Heart right ventricle (tissue), 16 donors: ENCODE measurements at places on chromosomes 11 and 22. TPM values are rescaled to one million over a fixed set of nuclear protein-coding genes. Genes with fewer than 3 reads are reported as not detected.

GRCh38 chr22:18000441-18001039 lies 23.8 kb downstream of the MICAL3 start:
- DNase-seq, result no peak

- no peak for DNase-seq
Measured at GRCh38 chr11:3853899-3854659, 1.4 kb upstream of the STIM1 start.

- DNase-seq, result no peak
Measured at GRCh38 chr11:72190631-72191071, 1.3 kb upstream of the FOLR1 start.

GRCh38 chr11:1852877-1853276 lies at the start of gene LSP1:
Gene LSP1 (plus strand): TSS chr11:1853084. CDS start chr11:1853145, 61 bp downstream.
- peak; percentile 25 for DNase-seq

DNA sequence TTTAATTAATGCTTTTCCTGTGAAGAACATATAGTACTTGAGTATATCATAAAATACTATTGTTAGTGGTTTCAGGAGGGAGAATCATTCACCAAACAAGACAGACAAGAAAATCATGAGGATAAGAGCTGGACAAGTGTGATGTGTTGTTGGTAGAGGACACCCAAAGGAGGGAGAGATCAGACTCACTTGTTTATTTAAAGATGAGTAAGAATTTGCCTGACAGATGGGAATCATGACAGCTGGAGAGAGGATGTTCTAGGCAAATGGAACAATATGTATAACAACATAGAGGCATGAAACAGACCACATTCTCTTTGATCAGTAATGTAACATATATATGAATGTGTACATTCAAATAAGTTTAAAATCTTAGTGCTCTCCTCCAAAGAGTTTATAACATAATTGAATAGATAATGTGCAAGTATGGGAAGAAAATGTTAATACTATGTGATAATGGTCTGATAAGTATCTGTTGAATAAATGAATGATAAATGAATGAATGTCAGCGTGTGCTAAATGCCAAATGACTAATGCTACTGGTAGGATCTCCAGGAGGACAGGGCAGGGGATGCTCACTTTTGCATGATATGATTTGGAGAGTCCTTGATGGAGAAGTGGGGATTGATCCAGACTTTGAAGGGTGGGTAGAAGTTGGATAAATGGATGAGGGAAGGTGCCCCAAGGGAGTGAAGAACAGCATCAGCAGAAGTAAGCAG lies 228.9 kb upstream of the SORL1-AS1 start:
- no peak for DNase-seq

- DNase-seq, result no peak
Measured at GRCh38 chr11:133938166-133938565, 18.6 kb downstream of the IGSF9B start.

GRCh38 chr11:13327421-13327820 lies 49.8 kb downstream of the BMAL1 start:
- no peak for DNase-seq

Gene POU2F3
- total RNA-seq, result not detected

Gene PDE2A
- 44.4 TPM for total RNA-seq

Gene DTX4
- total RNA-seq, result 3.5 TPM

DNA sequence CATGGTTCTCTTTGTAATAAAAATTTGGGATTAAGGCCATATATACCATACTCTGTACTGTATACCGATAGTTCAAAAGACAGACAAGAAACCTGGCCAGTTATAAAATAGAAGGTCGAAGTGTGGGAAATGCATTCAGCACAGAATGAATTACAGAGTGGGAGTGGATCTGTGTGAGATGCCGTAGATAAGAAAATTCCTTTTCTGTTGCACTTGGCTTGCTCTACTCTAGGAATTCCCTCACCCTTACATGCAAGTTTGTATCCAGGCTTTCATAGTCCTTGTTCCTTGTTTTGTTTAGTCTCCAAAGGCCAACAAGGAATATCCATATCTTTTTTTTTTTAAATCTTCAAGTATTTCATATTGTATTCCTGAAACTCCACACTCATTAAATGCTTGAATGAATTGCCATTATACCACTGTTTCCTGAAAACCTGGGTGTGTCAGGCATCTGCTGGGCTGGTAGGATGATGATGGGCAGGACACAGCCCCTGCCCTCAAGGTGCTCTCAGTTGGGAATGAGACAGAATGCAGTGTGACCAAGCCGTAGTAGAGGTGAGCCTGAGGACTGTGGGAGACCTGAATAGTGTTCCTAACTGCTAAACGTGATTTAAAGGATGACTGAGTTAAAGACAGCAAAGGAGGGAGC lies 53.5 kb downstream of the TEAD1 start:
- no peak for DNase-seq

Gene MOB2
- 39.5 TPM for total RNA-seq

Gene OR51I1
- total RNA-seq, result not detected

DNA sequence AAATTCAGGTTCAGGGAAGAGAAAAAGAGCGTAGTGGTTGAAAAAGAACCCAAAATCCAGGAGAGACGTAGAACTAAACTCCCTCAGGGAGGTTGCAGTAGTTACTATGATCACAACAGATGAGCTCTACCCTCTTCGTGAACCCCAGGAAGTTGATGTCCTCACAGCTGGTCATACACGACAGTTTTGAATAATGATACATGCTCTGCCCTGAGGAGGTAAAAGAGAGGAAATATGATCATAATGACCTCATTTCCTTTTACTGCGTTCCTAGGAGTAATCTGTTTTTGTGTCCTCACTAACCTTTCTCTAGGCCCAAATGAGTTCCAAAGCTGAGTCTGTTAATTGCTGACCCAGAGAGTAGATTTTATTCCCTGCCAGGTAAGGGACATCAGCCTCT lies 1.3 kb downstream of the PATE2 start:
- no peak for DNase-seq

GRCh38 chr11:103902994-103903393 lies 133.4 kb upstream of the DDI1 start:
- DNase-seq, result no peak

Gene MAPK11
- total RNA-seq, result 7.6 TPM

Gene C22orf23
- 0.72 TPM for total RNA-seq

DNA sequence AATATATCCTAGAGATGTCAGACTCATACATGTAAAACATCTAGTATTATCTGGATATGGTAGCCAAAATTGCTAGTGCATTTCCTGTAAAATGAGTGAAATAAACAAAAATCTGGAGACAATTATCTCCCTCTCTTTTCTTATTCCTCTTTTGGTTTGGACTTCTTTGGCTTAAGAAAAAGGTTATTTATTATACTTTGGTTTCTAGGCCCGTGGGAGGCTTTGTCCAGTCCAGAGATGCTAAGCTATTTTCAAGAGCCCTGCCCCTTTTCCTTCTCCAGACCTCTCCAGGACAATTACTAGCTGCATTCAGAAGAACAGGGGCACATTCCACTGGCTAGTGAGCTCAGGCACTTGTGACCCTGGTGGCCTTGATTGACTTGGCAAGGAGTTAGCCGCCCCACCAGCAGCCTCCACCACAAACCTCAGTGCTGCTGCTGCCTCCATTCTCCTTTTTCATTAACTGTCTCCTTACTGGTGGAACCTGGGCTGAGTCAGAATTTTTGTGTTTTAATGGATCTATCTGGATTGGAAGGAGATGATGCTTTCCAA lies 747.3 kb upstream of the TENM4 start:
- no peak for DNase-seq

GRCh38 chr11:3836903-3837302 lies 3.9 kb downstream of the RHOG start:
- peak; percentile 51 for DNase-seq

Gene OR10D3
- not detected for total RNA-seq

Gene ACR
- total RNA-seq, result 0.85 TPM

- no peak for DNase-seq
Measured at GRCh38 chr22:42584364-42584940, 30.2 kb downstream of the POLDIP3 start.

- no peak for DNase-seq
Measured at GRCh38 chr11:35783809-35784208, 121.2 kb downstream of the TRIM44 start.

Gene ATXN10
- total RNA-seq, result 131 TPM

Gene C11orf52
- 0.95 TPM for total RNA-seq
